ENCODE measurements at places on chromosomes 4 and X. TPM values are rescaled to one million over a fixed set of nuclear protein-coding genes. Genes with fewer than 3 reads are reported as not detected.

GRCh38 chr4:57182132-57182874 is 72.1 kb upstream of the IGFBP7 start:
- peak; percentile 86 for DNase-seq
- H3K27me3 ChIP-seq = no peaks in the 10 kb centered on the region

DNA sequence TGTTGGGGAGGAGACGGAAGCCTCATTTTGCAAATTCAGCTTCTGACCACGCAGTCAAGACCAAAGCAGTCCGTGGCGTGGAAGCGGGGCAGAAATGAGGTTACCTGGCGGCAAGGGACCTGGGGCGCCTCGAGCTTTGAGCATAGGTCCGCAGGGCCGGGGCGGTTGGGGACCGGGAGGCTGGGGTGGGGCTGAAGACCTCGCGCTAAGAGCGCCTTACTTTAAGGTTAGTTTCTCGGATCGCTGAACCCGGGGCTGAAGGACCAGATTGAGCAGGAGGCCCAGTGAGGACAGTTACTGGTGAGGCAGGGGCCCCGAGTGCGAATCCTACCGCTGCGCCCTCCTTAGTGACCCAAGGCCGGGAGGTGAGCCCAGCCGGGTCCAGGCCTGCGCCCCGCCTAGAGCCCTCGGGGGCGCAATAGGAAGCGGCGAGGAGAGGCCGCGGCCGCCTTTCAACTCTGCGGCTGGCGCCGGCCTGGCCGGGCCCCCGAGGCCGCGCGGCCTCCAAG is 7.5 kb downstream of the MSX1 start:
- no peak for DNase-seq
- no peaks in the 10 kb centered on the region for H3K36me3 ChIP-seq
- peaks cover 97% of the 10 kb centered on the region for H3K27me3 ChIP-seq

DNA sequence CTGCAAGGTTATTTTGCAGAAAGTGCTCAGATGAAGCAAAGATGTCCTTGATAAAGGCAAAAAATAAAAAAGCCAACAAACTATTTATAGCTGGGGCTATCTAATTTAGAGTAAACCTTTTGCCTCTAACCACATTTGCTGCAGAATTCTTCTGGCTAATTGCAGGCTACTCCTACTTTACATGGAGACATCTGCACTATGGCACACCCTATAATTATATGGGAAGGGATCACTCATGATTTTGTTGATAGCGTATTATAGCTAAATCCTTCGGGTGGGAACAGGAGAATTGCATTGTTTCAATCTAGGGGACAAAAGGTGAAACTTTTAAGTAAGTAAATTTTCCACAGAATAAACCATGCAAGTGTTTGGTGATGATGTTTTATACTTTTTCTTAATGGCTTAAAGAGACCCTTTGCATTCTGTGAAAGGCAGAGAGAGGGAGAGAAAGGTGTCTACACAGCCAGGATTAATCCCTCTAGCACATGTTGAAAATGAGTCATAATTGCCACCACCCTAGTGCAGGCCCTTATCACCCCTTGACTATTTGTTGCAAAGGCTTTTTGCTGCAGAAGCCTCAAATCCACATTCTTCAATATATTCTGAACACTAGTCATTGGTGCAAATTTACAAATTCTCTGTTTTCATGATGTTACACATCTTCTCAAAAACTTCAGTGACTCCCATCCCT is 221.3 kb upstream of the BMP3 start:
- no peaks in the 10 kb centered on the region for H3K36me3 ChIP-seq
- no peak for DNase-seq
- H3K27ac ChIP-seq = no peak overlapping the region
- no peak overlapping the region for H3K4me3 ChIP-seq

DNA sequence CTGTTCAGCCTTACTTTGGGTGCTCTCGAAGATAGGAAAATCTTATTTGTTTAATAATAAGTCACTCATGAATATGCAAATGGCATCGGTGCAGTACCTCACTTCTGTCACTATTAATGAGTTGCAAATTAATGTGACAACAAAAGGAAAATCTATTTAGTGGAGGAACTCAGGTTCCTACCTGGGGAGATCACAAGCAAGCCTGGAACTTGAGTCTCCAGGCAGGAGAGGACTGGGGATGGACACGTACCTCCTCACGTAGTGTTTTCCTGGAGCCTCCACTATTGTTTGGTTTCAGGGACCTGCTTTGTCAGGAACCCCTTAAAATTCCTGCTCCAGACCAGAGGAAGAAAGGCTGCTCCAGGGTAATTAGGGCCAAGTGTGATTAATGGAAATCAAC is 82.1 kb downstream of the BCOR start:
- no peaks in the 10 kb centered on the region for H3K36me3 ChIP-seq
- no peak overlapping the region for H3K4me3 ChIP-seq
- no peak overlapping the region for H3K27ac ChIP-seq
- peaks cover 26% of the 10 kb centered on the region for H3K4me1 ChIP-seq
- H3K27me3 ChIP-seq = peaks cover 64% of the 10 kb centered on the region

GRCh38 chr4:54392479-54392878 is 163.4 kb downstream of the PDGFRA start:
- H3K27ac ChIP-seq = no peak overlapping the region
- DNase-seq = no peak
- H3K27me3 ChIP-seq = no peaks in the 10 kb centered on the region
- H3K4me3 ChIP-seq = no peak overlapping the region

DNA sequence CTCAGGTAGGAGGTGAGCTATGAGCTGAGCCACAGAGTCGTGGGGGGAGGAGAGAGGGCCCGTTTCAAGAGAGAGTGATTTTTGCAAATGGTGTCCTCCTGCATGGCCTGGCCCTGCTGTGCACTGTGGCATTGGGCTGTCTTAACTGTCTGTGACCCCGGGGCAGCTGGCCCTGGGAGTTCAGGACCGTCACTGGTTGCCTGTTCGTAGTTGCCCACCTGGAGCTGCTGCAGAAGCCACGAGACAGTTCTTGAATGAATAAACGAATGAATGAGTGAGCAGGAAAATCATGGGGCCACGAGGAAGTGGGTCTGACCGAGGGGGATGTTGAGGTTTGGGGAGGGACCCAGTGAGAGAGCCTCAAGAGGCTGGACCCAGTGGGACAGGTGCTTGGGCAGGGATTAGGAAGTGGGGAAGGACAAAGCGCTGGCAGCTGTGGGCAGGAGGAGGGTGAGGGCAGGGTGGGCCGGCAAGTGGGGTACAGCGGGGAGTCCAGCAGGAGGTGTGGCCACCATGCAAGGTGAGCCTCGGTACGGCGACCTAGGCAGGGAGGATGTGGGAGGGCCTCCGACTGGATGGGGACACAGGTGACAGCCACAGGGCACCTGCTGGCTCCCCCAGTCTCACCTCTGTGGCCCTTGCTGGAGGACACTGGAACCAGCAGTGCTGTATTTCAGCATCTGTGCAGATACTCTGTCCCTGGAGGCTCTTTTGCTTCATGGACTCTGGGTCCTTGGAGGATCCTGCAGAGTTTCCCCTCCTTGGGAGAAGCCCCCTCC is 10.2 kb downstream of the RGS12 start:
- H3K4me1 ChIP-seq = peaks cover 66% of the 10 kb centered on the region
- no peaks in the 10 kb centered on the region for H3K36me3 ChIP-seq
- H3K27ac ChIP-seq = no peak overlapping the region
- H3K27me3 ChIP-seq = no peaks in the 10 kb centered on the region
- H3K4me3 ChIP-seq = no peak overlapping the region

DNA sequence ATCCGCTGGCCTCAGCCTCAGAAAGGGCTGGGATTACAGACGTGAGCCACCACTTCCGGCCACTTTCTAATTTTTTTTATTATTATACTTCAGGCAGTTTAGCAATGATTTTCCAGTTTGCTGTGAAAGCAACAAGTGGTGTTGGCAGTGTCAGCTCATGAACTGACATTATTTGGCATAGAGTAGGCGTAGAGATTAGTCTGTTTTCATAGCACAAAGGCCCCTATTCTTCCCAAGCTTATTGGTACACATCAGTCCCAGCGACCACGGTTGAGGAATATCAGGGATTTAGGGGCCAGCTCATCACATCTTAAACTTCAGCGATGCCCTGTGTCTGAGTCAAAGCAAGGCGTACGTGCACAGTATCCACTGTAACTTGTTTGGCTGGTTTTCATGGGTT is 53.0 kb upstream of the RASSF6 start:
- peaks cover 18% of the 10 kb centered on the region for H3K4me1 ChIP-seq
- H3K27me3 ChIP-seq = no peaks in the 10 kb centered on the region
- H3K27ac ChIP-seq = no peak overlapping the region
- H3K4me3 ChIP-seq = no peak overlapping the region
- H3K36me3 ChIP-seq = no peaks in the 10 kb centered on the region

GRCh38 chr4:110245577-110245976 is 47.2 kb upstream of the ELOVL6 start:
- no peaks in the 10 kb centered on the region for H3K27me3 ChIP-seq
- no peaks in the 10 kb centered on the region for H3K36me3 ChIP-seq
- H3K27ac ChIP-seq = no peak overlapping the region
- H3K4me1 ChIP-seq = no peaks in the 10 kb centered on the region
- H3K4me3 ChIP-seq = no peak overlapping the region

- H3K4me3 ChIP-seq = no peak overlapping the region
- H3K4me1 ChIP-seq = peaks cover 10% of the 10 kb centered on the region
- DNase-seq = no peak
- peaks cover 2% of the 10 kb centered on the region for H3K27me3 ChIP-seq
- no peak overlapping the region for H3K27ac ChIP-seq
- H3K36me3 ChIP-seq = no peaks in the 10 kb centered on the region
These were observed 3.2 kb upstream of the ASMTL start for GRCh38 chrX:1455948-1456280.

DNA sequence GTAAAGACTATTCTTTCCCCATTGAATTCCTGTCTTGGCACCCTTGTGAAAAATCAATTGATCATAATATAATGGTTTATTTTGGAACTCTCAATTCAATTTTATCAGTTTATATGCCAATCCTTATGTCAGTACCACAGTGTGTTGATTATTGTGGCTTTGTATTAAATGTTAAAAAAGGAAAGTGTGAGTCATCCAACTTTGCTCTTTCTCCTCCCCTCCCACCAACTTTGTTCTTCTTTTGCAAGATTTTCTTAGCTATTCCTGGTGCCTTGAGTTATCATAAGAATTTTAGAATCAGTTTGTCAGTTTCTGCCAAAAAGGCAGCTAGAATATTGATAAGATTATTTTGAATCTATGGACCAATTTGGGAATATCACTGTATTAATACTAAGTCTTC is 11.2 kb upstream of the RNF175 start:
- H3K27me3 ChIP-seq = no peaks in the 10 kb centered on the region
- no peaks in the 10 kb centered on the region for H3K36me3 ChIP-seq
- H3K4me1 ChIP-seq = no peaks in the 10 kb centered on the region
- no peak overlapping the region for H3K4me3 ChIP-seq
- no peak for DNase-seq

- no peak overlapping the region for H3K27ac ChIP-seq
- peak; percentile 7 for DNase-seq
- no peaks in the 10 kb centered on the region for H3K4me1 ChIP-seq
- no peaks in the 10 kb centered on the region for H3K36me3 ChIP-seq
- no peaks in the 10 kb centered on the region for H3K27me3 ChIP-seq
These were observed 31.1 kb downstream of the CEP44 start for GRCh38 chr4:174314770-174315169.

The P2RY8 gene
- 0.58 TPM for total RNA-seq

- H3K4me1 ChIP-seq = no peaks in the 10 kb centered on the region
- H3K36me3 ChIP-seq = no peaks in the 10 kb centered on the region
- peak; percentile 61 for DNase-seq
- H3K27me3 ChIP-seq = no peaks in the 10 kb centered on the region
These were observed 74.1 kb upstream of the WDR44 start for GRCh38 chrX:118271775-118272174.

DNA sequence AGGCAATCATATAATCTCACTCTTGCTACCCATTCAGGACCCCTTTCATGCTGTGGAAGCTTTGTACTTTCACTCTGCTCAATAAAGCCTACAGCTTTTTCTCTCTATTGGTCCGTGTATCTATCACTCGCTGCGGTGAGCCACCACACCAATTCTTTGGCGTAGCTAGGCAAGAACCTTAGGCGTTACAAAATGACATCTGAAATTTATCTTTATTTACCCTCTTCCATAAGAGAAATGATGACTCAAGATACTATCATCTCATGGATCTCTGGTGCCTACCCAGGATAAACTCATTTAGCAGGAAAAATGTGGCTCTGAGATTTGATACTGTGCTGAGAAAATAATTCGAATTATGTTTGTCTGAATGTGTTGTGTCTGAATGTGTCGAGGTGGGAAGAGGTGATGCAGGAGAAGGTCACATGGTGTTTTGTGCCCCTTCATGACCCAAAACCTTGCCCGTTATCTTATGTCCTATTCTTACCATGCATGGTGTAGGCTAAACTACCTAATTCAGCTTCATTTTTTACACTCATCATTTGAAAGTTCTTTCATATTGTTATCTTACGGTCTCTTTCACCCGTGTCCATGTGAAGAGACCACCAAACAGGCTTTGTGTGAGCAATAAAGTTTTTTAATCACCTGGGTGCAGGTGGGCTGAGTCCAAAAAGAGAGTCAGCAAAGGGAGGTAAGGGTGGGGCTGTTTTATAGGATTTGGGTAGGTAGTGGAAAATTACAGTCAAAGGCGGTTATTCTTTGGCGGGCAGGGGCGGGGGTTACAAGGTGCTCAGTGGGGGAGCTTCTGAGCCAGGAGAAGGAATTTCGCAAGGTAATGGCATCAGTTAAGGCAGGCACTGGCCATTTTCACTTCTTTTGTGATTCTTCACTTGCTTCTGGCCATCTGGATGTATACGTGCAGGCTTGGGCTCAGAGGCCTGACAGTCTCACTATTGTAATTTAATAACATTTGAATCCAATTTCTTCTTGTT is 41.6 kb upstream of the GIMD1 start:
- no peaks in the 10 kb centered on the region for H3K36me3 ChIP-seq
- no peaks in the 10 kb centered on the region for H3K4me1 ChIP-seq
- no peaks in the 10 kb centered on the region for H3K27me3 ChIP-seq

The UBA1 gene
- 73.7 TPM for total RNA-seq

DNA sequence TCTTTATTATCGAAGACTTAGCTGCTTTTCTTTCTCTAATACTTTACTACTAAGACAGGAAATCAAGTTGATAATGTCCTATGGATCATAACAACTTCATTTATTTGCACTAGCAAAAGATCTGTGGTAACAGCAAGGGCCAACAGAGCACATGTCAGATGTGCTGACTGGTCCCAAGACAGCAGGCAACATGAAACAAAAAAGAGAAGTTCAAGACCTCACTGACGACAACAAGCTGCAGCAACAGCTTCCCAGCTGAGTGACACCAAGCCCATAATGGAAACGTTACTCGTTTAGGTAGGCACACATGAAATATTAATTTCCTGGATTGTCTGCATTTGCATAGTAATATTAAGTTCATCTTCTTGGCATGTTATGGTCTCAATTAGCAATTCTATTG is 126.9 kb downstream of the UNC5C start:
- no peaks in the 10 kb centered on the region for H3K36me3 ChIP-seq
- DNase-seq = peak; percentile 20
- H3K27me3 ChIP-seq = no peaks in the 10 kb centered on the region
- no peak overlapping the region for H3K27ac ChIP-seq
- H3K4me1 ChIP-seq = no peaks in the 10 kb centered on the region

The APLN gene
- total RNA-seq = 5.7 TPM

GRCh38 chr4:153257151-153257620 is 52.9 kb downstream of the TRIM2 start:
- no peak overlapping the region for H3K27ac ChIP-seq
- H3K4me3 ChIP-seq = no peak overlapping the region
- H3K27me3 ChIP-seq = no peaks in the 10 kb centered on the region
- DNase-seq = peak; percentile 59
- no peaks in the 10 kb centered on the region for H3K36me3 ChIP-seq

GRCh38 chr4:17426222-17426621 is 85.7 kb downstream of the QDPR start:
- H3K4me1 ChIP-seq = no peaks in the 10 kb centered on the region
- H3K4me3 ChIP-seq = no peak overlapping the region
- no peaks in the 10 kb centered on the region for H3K36me3 ChIP-seq

Data from muscle of leg (tissue), 16 donors.